ENCODE measurements at places on chromosomes 16 and 17.

DNA sequence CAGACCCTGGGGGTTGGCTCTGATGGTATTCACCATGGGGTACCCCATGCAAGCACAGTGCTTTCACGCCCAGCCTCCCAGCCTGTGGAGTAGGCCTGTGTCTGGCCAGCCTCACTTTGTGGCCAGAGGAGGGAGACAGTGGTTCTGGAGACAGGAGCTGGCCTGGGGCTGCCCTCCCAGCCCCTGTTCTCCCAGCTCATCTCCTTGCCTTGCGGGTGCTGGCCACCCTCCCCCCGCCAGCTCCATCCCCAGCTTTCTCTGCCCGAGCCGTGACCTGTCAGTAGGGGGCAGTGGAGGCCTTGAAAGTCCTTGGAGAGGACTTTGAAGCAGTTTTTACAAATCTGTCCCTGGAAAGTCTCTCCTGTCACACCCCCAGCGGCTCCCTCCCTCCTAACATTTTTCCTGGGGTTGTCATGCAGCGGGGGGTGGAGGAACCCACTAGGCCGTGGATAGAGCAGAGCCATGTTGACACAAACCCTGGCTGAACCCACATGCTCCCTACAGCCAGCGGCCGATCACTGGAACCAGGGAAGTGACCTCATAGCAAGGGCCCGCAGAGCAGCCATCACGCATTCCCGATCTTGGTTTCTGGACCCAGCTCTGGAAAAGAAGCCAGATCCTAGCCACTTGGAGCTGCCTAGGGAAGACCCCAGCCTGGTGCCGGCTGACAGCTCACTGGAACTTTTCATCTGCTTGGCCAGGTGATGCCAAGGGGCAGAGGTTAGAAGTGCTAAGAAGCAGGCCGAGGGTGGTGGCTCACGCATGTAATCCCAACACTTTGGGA lies 289.4 kb downstream of the SEC14L1 start:
- DNase-seq, result peak; percentile 38

DNA sequence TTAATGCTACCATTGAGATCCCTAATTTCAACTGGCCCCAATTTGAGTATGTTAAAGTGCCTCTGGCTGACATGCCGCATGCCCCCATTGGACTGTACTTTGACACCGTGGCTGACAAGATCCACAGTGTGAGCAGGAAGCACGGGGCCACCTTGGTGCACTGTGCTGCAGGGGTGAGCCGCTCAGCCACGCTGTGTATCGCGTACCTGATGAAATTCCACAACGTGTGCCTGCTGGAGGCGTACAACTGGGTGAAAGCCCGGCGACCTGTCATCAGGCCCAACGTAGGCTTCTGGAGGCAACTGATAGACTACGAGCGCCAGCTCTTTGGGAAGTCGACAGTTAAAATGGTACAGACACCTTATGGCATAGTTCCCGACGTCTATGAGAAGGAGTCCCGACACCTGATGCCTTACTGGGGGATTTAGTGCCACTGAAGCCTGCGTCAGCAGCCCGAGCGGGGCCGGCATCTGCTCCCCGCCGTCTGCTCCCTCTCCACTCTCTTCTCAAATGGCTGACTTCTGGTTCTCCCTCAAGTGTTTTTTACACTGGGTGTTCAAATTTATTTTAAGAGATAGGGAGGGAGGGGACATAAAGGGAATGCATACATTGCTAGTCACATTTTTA lies 22.9 kb downstream of the DUSP14 start:
- no peak for DNase-seq

GRCh38 chr17:2482218-2482617 lies 29.5 kb downstream of the METTL16 start:
- DNase-seq, result peak; percentile 30

GRCh38 chr16:84096447-84097005 lies 20.2 kb downstream of the MBTPS1 start:
- DNase-seq, result peak; percentile 52

DNA sequence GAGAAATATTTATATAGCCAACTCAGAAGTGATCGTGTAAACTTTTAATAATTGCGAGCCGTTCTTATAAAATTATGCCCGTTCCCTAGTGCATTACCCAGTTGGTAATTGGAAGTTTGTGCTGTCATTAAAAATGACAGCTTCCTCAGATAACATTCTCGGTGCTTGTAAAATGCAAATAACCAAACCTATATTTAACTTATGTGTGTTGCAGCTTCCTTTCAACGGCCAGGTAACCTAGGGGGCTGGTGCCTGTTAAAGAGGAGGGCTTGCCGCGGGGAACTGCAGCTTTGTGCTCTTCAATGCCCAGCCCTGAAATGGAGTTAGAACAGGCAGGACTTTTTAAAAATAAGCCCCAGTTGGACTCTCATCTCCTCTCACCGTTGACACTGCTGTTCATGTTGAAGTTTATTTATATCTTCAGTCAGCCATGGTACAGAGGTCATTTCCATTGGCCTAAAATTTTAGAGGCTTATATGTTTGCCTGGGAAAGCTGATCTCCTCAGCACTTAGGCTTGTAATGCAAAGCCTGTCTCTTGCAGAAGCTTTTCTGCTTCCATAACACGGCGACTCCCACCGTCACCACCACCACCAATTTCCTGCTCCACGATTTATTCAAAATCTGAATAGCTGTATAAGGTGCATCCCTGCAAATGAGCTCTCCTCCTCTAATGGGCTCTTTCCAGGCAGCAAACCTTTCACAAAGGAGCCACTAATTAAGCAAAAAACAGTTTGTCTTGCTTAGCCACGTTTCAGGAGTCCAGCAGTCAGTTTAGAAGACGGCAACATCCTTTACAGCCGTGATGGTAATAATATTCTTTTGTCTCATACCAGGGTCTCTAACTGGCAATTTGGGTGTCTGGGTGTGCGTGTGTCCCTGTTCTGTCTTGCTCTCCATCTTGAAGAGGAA lies 74.7 kb downstream of the RPA1 start:
- peak; percentile 44 for DNase-seq

GRCh38 chr16:13136901-13137300 lies 235.5 kb downstream of the SHISA9 start:
- DNase-seq, result no peak

GRCh38 chr16:81415751-81416150 lies 28.9 kb upstream of the CMIP start:
- DNase-seq, result no peak

DNA sequence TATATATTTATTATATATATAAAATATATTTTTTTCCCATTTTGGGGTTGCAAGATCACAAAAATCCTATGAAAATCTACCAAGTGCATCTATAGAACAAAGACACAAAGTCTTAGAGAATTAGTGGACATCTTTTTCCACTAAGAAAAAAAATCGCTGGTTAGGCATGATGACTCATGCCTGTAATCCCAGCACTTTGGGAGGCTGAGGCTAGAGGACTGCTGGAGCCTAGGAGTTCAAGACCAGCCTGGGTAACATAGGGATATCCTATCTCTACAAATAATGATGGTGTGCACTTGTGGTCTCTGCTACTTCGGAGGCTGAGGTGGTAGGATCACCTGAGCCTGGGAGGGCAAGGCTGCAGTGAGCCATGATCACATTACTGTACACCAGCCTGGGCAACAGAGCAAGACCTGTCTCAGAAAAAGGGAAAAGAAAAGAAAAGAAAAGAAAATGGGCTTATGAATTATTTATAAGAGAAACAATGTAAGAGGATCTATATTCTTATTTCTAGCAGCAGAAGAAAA lies 185.1 kb upstream of the PSMD7 start:
- DNase-seq, result no peak

DNA sequence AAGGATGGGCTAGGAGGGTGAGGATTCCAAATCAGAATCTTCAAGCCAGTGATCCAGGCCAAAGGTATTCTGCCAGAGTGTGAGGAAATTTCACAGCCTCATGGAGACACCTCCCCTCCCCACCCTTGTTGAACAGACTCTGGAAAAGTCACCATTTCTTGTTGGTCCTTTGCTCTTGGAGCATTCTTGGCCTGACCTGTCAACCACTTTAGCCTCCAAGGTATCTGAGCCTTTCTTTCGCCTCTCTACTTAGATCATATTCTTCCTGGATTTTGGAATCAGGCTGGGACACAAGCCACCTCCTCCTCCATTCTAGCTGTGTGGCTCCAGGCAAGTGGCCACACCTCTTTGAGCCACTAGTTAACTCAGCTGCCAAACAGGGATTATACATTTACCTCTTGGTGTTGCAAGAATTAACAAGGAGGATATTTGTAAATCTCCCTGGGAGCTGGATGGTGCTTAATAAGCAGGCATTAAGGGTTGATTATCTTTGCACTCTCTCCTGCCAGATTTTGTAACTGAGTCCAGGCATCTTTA lies 193.5 kb downstream of the WWOX start:
- peak; percentile 17 for DNase-seq

- peak; percentile 30 for DNase-seq
Measured at GRCh38 chr17:35011671-35012216, 31.4 kb downstream of the LIG3 start.

DNA sequence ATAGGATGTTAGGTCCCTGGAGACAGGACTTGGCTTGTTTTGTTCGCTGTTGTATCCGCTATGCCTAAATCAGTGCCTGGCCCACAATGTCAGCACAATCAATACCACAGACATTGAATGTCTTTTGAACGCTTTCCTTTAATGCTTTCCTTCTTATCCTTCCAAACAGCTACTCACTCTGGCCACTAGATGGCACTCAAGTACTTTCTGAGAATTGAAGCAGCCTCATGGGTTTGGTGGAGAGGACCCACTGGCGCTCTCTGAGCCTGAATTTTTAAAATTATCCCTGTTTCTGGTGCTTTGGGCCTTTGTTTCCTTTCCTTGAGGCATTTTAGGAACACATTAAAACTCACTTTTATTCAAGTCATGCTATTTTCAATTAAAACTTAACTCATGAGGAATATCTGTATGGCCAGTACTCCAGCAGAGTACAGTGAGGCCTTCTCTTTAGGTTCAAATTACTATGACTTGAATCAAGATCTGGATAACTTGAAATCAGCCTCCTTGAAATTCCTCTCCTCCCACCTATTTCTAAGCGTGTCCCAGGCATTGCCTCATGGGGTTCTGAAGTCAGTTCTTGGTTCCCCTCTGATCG lies 3.2 kb upstream of the NLRP1 start:
- DNase-seq, result peak; percentile 79

GRCh38 chr16:14249291-14250032 lies 178.3 kb downstream of the MRTFB start:
- peak; percentile 22 for DNase-seq

DNA sequence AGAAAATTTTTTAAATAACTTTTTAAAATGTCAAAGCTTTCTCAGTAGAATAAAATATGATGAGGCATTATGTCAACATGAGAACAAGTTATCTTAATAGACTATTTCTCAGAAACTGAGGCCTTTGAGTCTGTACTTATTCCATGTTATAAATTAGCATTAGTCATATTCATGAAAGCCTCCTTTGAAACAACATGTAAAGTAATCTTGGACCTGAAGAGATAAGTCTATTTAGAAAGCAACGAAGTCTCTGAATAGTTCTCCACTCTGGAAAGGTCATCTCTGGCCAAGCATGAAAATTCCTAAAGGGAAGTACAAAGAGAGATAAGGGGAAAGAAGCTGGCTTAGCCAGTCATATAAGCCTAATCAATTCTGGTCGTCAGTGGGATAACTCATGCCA lies 150.8 kb downstream of the CYB561 start:
- no peak for DNase-seq

DNA sequence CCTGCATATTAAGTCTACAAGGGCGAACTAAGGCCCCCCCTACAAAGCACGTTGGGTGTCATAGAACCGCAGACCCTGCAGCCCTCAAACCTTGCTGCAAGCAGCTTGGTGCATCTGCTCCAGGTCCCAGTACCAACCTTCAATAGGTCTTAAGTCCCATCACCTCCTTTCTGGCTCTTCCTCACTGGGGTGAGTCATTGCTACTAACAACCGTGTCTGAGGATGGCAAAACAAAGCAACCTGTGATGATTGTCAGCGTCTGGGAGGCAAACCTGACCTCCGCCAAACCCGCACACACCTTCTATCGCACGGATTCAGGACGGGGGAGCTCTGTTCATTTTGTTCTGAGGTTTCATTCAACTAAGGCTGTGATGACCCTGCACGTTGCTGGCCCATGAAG lies 138.9 kb downstream of the SLC39A11 start:
- no peak for DNase-seq

DNA sequence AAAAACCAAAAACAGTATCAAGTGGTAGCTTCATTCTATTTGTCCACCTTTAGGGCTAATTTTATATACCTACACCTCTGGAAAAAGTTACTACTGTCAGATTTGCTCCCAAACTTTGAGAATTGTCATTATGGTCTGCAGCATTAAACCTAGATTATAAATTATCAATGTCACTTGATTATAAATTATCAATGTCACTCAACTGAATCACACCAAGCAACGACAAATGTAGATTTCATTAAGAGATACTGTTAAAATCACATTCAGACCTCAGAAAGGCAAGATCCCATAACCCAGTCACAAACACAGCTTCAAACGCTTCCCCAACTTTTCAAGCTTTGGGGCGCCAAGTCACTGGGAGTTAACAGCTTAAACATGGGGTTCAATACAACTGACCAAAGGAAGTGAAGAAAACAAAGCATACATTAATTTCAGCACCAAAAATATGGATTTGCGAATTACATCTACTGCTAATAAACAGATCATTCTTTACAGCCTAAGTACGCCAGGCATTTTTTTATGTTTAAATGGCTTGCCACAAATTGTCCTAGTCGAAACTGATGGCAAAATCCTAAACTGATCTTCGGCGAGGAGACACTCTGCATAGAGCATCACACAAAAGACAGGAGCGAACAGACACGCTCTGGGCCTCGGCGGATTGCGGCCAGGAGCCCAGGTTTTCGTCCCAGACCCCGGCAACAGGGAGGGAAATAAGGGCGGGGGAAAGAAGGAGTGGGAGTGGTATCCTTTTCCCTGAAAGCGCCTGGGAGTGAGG lies 981 bp downstream of the GLG1 start:
- DNase-seq, result no peak

DNA sequence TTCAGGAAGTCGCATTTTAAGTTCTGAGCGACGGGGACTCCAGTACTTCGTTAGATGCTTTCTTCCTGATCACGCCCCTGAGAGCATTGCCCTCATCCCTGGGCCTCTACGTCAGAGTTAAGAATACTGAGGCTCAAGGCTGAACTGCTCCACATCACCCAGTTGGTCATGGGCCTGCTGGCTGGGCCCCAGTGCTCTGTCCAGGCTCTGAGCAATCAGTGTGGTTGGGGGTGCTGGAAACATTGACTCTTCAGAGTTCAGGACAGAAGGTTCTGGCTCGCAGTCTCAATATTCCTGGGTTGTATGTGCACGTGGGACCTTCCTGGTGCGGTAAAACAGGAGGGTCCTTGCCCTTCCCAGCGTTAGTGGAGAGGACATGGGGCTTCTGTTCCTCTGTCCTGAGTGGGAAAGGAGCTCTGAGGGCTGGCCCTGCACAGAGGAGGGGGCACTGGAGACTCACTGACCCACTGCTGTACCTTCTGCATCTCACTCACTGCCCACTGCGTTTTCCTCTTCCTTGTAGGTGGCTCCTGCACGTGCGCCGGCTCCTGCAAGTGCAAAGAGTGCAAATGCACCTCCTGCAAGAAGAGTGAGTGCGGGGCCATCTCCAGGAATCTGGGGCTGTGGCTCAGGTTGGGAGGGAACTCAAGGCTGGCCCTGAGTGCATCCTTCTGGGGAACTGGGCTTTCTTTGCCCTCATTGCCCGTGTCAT lies 518 bp downstream of the MT1E start:
- no peak for DNase-seq
